Activated CD4-positive, alpha-beta T cell treated with anti-CD3 and anti-CD28 coated beads, Interleukin-2, amount 50 U/mL, for 16 hours (primary cell): ENCODE measurements at places on chromosomes 2 and 18.

DNA sequence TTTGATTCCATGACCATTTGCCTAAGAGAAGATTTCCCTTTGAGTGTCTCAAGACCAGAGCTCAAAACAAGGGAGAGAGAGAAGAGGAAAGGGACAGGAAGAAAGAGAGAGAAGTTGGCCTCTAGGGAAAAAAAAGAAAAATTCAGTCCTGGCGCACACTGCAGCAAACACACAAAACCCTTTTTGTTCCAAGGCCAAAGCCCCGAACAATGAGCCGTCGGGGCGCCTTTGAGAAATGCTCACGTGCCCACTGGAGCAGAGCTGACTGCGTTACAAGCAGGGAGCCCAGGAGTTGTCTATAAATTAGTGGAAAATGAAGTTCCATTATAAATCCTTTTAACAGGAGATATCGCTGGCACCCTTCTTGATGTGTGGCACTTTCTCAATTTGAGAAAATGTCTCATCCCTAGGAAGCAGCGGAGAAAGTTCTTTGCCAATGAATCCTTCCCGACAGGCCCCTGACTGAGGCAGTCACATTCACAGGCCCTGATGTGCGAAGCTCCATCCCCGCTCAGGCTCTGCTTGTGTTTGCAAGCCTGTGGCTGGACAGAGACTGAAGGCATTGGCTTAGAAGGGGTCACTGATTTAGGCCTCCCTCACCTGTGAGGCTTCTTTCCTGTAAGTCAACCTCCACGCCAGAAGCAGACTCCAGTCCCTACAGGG is 32.1 kb upstream of the NCKAP5 start:
- DNase-seq, result no peak

DNA sequence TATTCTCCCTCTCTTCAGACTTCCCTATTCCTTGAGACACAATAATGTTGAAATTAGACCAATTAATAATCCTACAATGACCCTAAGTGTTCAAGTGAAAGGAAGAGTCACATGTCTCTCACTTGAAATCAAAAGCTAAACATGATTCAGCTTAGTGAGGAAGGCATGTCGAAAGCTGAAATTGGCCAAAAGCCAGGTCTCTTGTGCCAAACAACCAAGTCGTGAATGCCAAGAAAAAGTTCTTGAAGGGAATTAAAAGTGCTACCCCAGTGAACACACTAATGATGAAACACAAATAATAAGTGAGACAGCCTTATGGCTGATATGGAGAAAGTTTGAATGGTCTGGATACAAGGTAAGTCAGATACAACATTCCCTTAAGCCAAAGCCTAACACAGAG is 115.4 kb downstream of the PXDN start:
- no peak for DNase-seq

- no peak for DNase-seq
These were observed 39.1 kb upstream of the GALNT3 start for GRCh38 chr2:165833156-165833555.

DNA sequence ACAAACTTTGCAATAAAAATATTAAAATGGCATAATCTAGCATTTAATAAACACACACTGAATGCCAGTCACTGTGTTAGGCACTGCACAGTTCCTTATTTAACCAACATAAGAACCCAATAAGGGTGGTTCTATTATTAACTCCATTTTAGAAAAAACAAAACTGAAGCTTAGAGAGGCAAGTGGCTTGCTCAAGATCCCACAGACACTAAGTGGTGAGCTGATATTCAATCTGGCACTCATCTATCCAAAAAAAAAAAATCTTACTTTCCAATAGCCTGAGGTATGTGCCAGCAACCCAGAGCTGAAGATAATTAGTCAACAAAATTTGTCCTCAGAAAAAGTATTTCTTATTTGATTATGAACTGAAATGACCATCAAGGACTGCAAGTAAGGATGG is 799 bp downstream of the CYTIP start:
- no peak for DNase-seq

- DNase-seq, result no peak
These were observed 811 bp downstream of the ADD2 start for GRCh38 chr2:70767079-70767698.
